ENCODE measurements at places on chromosomes 7 and 10.

DNA sequence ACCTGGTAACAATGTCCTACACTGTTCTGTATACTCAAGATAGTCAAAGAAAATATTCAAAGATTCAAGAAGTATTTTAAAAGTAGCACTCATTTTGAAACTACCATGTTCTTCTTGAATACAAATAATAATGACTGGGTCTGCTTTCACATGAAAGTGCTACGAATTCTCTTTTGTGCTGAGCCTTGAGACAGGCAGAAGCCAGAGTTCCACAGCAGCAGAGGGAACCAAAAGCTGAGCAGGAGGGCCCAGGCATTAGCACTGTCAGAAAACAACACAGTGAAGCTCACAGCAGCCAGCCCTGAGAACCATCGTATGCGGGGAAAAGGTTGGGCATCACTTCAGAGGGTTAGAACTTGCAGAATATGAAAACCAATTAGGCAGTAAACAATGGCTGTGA lies 38.9 kb downstream of the ANKMY2 start:
- no peak for DNase-seq

DNA sequence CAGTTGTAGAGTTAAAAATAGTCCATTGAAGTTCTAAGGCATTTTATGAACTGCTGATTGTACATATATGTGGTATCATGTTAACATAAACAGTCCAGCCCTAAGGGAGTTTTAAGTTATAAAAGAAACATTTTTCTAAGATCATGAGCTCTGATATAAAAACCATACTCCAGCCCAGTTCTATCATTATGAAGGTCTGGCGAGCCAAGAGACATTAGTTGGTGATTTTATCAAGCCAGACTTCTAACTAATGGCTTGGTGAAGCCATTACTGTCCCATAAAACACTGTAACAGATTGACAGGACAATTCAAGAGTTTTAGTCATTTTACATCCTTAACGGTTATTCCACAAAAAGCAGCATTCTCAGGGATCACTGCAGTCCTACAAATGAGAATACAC lies 221.6 kb downstream of the RNLS start:
- DNase-seq = no peak

DNA sequence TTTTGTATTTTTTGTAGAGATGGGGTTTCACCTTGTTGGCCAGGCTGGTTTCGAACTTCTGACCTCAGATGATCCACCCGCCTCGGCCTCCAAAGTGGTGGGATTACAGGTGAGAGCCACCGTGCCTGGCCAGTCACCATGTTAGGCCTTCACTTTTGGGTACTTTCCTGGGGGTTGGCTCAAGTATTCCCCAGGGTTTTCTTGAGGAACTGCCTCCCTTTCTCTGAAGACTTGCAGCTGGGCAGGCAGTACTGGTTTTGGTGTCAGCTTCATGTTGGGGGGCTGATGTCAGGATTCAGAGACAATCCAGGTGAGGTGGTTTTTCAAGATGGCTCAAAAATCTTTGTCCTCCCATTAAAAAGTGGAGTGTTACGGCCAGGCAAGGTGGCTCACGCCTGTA lies 7.7 kb downstream of the ZNHIT1 start:
- DNase-seq = no peak

DNA sequence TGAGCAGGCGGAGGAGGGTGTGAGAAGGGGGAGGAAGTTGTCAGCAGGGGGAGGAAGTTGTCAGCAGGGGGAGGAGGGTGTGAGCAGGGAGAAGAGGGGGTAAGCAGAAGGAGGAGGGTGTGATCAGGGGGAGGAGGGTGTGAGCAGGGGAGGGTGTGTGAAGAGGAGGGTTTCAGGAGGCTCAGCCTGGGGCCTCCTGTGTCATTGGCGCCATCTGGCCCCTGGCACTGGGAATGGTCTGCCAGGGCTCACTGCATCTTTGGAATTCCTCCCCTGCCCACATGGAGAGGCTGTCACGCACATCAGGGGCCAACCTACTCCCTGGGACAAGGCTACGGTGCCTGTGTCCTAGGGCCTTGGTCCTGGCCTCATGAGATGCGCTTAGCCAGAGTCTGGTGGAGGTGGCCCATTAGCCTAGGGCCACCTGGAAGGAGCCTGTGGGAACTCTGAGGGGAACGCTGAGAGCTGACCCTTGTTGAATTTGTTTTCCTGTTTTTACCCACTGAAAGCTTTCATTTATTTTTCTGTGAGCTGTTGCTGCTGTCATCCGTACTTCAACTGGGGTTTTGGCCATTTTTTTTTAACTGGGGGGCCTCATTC lies 18.0 kb downstream of the CAMK2B start:
- no peak for DNase-seq

DNA sequence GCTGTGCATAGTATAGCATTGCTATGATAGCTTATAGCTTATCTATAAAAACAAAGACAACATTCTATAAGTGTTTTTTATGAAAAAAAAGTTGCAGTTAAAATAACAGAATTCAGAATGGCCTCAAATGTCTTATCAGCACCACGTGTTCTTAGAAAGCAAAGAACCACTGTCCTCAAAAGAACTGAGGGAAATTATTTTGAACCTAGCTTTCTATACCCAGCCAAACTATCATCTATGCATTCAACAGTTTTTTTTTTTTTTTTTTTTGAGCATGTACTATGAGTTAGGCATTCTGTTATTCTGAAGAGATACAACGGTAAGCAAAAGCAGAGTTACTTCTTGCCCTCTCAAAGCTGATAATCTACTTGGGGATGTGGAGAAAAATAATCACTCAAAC lies 247.8 kb downstream of the CREB5 start:
- no peak for DNase-seq

DNA sequence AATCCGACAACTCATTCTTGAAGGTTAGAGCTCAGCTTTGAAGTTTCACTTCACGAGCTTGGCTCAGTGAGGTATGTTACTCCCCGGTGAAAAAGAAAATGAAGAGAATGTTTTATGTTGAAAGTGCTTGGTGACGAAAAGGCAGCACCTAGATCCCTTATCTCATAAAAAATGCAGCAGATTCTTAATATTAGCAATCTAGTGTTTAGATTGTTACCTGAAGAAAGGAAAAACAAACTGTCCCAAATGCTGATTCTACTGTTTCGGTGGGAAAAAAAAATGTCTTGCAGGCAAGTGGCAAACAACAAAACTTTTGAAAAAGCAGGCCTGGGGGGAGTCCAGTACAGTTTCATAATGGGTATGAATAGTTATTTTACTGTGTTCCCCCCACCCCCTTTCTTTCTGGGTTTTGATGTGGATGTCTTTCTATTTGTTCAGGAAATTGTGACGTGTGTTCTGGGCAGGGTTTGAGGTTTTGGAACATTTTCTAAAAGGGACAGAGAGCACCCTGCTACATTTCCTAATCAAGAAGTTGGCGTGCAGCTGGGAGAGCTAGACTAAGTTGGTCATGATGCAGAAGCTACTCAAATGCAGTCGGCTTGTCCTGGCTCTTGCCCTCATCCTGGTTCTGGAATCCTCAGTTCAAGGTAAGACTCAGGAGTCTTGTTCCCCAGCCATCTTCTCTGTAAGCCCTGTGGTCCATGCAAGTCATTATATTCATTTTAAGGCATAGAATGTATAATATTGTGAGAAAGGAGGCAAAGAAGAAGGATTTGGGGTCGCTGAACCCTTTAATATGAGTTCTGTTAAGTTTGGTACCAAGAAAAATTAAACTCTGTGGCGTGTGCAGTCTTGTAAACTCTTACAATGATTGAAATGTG lies at the start of gene SRGN:
TSS of gene SRGN (plus strand) at position 514 of the 881 bp plus-strand sequence. CDS start at position 569, 55 bp downstream.
- DNase-seq = peak; percentile 95

GRCh38 chr7:29609162-29610037 lies 45.8 kb downstream of the PRR15 start:
- no peak for DNase-seq

DNA sequence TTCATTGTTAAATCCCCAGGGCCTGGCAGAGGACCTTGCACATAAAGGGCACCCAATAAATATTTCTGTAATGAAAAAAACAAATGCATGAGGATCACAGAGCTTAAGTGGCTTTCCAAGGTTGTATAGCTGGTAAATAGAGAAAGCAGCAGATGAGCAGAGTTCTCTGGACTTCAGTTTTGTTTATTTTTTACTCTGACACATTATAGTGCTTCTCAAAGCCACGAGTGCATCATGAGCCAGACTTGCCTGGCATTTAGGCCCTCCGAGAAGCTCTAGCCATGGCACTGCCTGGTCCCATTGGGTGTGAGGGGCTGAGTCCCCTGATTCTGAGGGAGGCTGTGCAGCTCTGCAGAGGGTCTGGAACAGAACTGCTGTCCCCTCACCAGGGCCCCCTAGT lies 87.2 kb upstream of the ZNF32 start:
- no peak for DNase-seq

DNA sequence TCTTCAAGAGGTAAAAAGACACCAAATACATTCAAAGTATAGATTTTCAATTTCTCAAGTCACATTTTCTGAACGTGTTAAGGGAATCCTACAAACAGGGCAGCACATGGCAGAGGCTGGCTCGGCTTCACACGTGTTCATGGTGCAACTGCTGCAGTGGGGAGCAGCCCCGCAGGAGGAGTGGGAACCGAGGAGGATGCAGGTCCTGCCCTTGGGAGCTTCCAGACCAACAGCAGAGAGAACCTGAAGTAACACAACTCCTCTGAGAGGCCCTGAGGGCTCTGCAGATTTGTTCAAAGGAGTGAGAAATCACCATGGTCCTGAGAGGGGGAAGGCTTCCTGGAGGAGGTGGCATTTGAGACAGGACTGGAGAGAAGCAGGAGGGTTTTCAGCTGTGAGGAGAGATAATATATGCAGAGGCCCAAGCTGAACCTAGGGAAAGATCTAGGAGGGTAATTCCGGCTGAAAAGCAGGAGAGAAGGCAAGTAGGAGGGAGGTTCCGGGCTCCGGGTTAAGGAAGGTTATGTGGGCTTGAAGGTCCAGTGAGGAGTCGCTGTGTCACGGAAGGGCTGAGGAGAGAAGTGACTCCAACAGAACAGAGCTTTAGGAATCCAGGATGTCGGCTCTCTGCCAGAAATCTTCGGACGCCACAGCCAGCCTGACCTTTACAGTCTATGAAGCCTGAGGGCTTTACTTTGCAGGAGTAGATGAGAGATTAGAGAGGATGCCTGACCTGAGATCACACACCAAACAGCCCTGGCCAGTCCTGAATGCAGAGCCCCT lies 77.5 kb downstream of the GPR26 start:
- DNase-seq = no peak

DNA sequence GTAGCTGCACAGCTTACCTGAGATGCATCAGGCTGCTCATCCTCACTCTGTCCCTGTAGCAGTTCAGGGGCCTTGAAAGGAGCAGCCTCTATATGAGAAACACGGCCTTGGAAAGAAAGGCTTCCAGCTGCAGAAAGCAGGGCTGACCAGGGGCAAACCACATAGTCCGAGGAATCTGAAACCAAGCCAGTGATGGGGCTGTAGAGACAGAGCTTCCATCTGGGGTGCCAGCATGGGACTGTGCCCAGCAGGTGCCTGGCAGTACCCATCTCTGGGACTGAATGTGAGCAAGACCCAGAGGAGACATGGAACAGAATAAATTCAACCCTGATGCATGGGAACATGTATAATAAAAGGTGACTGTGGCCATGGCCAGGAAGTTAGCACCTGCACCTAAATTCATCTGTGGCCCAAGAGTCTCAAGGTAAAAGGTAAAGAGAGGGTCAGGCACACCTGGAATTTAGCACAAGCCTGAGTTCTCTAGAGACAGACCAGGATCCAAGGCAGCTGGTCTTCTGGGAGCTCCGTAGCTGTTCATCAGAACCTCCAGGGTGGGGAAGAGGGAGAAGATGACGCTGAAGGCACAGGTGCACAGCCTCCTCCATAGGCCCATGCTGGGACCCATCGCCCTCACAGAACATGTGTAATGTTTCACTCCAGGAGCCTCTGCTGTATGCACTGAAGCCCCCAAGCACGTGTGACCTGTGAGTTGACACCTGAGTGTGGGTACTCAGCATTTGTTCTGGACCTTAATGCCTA lies 25.3 kb downstream of the FRMPD2 start:
- DNase-seq = no peak

- no peak for DNase-seq
Measured at GRCh38 chr10:128051548-128051947, 74.7 kb downstream of the MKI67 start.

Data from CD4-positive, alpha-beta T cell treated with Interleukin-21 for 1 hour (primary cell).